CD4-positive, alpha-beta T cell treated with Interleukin-4 for 1 hour (primary cell): ENCODE measurements at places on chromosomes 5 and 9.

- DNase-seq = no peak
Measured at GRCh38 chr9:8287501-8287900, 487.9 kb upstream of the DMAC1 start.

- no peak for DNase-seq
Measured at GRCh38 chr9:34956648-34957047, 1.4 kb upstream of the PHF24 start.

- no peak for DNase-seq
Measured at GRCh38 chr9:127273326-127273725, 8.8 kb downstream of the GARNL3 start.

DNA sequence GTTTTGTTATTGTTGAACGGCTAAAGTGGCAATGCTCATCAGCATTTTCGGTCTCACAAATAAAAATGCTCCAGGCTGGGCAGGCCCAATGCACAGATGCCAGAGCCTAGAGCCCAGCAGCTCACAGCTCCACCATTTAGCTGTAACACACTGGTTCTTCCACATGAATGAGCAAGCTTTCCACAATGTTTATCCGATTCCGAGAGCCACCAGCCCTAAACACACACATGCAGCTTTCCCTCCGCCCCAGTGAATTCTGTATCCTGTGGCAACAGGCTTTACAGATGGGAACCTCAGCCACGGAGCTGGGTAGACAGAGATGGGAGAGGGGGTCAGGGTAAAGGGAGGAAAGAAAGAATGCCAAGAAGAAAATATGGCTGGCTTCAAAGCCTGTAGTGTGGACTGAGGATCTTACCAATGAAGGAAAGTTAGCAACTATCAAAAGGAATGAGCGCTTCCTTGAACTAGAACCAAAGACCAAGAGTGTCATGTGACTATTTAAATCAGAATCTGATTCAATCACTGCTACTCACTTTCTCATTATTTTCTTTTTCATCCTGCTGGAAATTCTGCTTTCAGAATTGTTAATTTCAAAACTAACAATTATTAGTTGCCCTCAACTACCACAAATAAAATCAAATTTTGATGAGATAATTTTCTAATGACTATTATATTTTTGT, 77.1 kb downstream of the MRPS27 start:
- DNase-seq = no peak

GRCh38 chr5:165560648-165561047, 2055.2 kb downstream of the MAT2B start:
- DNase-seq = no peak

- no peak for DNase-seq
Measured at GRCh38 chr5:103943230-103943629, 380.6 kb upstream of the NUDT12 start.

DNA sequence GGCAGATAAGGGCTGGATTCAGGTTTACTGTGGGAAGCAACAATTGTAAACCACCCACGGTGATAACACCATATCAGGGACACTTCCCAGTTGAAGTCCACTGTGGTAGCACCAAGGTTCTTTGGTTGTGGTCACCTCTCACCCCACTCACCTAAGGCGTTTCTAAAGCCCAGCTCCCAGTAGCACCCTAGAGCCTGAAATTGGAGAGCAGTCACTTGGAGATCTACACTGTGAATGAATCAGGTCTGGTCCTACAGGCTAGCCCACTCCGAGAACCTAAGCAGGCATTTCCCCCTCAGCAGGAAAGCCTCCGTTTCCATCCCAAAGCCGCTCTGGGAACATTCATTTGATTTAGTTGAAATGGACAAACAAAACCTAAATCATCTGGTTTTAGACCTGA, 191.3 kb downstream of the TTC39B start:
- DNase-seq = no peak

GRCh38 chr5:154818471-154819116, 31.8 kb downstream of the FAXDC2 start:
- DNase-seq = no peak

DNA sequence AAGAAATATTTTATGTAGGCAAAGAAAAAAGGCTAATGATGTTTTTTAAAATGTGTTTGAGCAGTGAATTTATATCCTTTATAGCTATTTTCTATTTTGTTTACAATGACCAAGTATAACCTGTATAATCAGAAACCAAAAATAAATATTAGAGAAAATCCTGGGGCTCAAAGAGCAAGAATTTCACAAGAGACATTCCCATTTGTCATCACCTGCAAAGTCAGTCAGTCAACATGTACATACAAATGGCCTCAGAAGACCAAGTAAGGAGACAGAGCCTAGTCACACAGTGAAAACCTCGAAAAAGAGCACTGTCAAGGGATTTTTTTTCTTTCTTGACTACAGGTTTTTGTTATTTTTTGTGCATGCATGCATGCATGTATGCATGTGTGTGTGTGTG, 231.4 kb downstream of the GLIS3 start:
- DNase-seq = no peak

DNA sequence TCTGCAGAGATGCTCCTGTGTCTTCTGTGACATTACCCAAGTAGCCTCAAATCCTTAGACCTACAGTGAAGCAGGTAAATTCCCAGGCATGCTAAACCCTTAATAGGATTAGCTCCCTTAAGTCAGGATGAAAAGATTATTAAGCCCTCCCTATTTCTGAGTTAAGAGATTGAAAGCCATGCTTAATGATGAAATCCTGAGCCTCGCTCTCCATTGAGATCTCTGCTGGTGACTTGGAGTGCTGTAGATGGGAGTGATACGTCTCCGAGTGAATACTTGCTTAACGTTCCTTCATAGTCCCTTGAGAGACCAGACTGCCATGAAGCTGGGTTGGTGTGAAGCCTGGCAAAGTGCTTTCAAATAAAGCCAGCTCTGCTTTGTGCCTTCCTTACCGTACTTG, 34.2 kb downstream of the AOPEP start:
- no peak for DNase-seq

DNA sequence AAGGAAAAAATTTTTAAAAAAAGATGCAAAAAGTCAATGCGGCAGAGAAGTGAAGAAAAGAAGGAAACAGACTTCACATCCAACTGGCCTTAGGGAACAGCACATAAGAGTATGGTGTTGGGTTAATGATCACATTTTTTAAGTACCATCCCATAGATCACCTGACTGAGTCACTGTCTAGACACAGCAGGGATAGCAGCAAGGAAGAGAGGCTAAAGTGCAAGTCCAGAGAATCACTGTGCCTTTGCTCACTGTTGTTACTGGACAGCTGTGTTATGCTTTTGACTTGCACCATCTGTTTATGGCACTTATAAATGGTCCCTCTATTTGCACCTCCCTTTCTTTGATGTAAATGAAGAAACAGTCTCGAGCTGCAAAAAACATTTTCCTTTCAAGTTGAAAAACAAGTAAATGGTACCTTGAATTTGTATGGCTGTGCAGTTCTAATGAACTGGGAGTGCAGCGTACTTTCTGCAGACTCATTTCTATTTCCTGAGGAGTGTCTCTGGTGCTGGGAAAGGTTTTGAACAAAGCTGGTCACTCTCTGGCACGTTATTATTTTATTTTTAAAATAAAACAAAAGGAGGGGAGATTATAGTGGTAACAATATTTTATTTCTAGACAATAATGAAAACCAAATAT, 84.2 kb downstream of the TRPM6 start:
- no peak for DNase-seq

- no peak for DNase-seq
Measured at GRCh38 chr5:55577353-55578060, 42.7 kb upstream of the PLPP1 start.

DNA sequence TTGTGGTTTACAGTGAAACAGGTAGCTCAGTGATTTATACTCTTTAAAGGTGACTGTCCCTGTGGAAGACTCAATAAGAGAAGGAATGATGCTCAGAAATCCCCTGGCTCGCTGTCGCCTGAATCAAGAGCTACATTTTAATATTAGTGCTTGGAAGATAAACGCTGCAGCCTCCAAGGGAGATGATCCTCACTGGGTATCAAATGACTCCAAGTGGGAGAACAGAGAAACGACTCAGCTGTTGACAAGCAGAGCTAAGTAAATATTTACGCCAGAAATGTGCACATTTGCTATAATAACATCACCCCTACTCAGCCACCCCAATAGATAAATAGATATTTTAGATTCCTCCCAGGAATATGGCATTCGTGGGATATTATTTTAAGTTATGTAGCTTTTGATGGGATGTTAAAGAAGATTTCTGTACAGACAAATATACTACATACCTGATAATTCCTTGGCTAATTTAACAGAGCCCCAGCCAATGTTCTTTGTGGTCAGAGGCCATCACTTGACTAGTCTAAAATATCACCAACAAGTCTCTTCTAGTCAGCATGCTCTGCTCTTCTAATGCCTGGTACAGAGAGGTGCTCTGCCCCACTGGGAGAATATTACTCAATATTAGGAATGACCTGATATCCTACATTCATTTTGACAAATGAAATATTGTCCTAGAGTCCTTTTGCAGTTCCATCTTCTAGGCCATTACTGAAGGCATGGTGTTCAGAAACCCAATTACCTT, 18.3 kb upstream of the CCDC192 start:
- DNase-seq = no peak

GRCh38 chr9:85944672-85945071, 3.7 kb downstream of the NAA35 start:
- no peak for DNase-seq

- DNase-seq = no peak
Measured at GRCh38 chr5:142544071-142544753, 141.7 kb downstream of the FGF1 start.

GRCh38 chr5:5103245-5103644, 36.9 kb upstream of the ADAMTS16 start:
- DNase-seq = no peak

DNA sequence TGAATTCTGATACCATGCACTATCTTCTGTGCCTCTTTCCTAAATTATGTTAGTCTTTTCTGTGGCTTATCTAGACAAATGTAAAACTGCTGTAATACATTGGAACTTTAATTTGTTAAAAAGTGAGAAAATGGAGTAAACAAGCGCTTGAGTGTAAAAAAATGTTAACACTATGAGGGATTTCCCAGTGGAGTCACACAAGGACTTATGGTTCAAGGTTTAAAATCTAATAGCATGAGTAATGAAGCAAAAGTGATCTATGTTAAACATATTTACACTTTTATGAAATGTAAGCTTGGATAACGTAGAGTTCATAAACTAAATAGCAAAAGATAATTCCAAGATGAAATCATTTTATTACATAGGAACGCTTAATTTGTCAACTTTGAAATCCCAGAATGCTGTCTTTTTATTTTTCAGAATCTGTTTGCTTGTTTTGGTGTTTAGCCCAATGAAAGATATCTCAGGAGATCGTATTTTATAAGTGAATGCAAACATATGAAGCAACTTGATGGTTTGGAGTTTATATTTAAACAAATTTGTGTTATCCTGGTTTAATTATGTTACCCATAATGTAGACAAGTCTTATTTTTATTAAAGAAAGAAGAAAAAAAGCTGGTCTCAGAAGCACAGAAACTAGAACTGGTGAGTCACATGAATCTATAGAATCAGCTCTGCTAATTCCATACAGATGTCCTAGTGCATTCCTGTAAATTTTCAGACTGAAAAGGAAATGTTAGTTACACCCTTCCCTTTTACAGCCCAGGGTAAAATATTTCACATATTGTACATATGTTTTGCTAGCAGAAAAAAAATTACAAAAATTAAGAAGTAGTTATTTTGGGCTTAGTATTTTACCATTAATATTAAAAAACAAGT, 34.2 kb upstream of the FBN2 start:
- DNase-seq = no peak

GRCh38 chr5:373710-374602, 52.4 kb downstream of the AHRR start:
- DNase-seq = no peak

DNA sequence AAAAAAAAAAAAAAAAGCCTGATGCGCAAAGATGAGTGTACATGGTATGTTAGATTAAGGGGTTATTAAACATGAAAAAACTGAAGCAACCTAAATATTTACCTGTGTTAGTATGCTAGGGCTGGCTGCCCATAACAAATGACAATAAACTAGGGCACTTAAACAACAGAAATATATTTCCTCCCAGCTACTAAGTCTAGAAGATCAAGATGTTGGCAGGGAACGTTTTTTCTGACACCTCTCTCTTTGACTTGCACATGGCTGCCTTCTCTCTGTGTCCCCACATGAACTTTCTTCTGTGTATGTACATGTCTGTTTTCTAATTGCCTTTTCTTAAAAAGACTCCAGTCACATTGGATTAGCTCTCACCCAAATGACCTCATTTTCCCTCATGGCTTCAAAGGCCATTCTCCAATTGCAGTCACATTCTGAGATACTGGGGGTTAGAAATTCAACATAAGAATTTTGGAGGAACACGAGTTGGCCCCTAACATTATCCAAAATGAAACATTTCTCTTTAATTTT, 694.5 kb downstream of the CDH9 start:
- DNase-seq = no peak

DNA sequence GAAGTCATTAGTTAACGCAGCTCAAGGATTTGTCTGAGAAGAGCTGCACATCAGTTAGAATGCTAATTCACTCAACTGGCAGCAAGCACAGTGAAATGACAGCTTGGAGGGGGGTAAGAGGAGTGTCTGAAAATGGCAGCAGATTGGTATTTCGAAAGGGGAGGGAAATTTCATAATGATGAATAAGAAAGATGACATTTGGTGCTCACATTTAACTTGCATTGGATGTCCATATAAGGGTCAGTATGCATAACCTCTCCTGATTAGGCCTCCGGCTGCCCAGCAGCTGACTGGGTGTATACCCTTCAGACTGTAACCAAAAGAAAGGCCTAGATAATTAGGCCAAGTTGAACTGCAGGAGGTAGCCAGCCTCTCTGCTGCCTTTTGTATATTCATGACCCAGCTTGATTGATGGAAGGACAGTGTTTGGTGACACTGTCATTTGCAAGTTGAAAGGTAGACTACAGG, 131.0 kb downstream of the PBX3 start:
- no peak for DNase-seq

DNA sequence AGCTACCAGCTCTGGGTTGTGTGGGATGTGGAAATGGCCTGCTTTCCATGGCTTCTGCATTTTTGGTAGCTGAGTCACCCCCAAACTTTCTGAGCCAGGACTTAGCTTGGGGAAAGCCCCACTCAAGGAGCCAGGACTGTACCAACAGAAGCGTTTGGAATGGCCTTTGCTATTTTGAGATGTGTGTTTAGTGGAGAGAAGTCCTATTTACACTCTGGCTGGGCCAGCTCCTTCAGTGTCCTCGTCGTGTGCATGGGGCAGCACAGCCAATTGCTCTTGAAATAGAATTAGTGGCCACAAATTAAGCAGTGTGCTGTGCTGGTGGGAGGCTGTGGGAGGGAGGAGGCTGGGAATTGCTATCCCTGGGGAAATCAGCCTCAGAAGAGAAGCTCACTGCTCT, 51.6 kb downstream of the ENTREP1 start:
- DNase-seq = no peak

GRCh38 chr5:130234816-130235215, 330.6 kb downstream of the CHSY3 start:
- no peak for DNase-seq

GRCh38 chr5:16740811-16741392, 124.1 kb upstream of the RETREG1 start:
- DNase-seq = no peak
